ENCODE measurements at places on chromosomes 11 and 22.

GRCh38 chr22:21933910-21934309 lies 18.7 kb downstream of the PPM1F start:
- no peak for DNase-seq

DNA sequence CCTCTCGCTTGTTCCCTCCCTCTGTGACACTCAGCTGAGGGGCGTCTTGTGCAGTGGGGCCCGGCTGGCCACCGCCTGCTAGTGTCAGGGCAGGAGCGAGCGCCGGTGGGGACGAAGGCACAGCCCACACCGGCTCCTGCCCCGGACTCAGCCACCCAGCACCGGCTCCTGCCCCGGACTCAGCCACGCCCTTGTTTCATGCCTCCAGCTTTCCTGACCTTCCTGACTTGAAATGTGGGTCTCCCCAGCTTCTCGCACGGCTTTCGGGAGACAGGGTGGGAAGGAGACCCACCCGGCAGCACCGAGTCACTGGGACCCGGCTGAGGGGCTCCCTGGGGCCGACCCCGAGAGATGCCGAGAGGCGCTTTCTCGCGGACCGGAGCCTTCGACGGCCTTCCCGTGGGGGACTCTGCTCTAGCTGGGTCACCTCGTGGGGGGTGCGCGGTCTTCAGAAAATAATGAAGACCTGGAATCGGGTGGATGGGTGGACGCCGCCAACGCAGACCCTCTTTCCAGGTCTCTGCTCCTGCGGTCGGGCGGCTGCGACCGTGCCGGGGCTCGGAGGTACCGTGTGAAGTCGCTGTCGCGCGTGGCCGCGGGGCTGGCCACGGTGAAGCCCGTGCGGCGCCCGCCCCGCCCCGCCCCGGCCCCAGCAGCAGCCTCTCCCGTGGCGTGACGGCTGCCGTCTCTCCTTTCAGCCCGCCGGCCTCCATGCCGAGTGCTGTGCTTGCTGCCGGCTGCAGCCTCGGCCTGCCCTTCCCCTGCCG lies 10.2 kb downstream of the GLB1L2 start:
- DNase-seq: no peak

DNA sequence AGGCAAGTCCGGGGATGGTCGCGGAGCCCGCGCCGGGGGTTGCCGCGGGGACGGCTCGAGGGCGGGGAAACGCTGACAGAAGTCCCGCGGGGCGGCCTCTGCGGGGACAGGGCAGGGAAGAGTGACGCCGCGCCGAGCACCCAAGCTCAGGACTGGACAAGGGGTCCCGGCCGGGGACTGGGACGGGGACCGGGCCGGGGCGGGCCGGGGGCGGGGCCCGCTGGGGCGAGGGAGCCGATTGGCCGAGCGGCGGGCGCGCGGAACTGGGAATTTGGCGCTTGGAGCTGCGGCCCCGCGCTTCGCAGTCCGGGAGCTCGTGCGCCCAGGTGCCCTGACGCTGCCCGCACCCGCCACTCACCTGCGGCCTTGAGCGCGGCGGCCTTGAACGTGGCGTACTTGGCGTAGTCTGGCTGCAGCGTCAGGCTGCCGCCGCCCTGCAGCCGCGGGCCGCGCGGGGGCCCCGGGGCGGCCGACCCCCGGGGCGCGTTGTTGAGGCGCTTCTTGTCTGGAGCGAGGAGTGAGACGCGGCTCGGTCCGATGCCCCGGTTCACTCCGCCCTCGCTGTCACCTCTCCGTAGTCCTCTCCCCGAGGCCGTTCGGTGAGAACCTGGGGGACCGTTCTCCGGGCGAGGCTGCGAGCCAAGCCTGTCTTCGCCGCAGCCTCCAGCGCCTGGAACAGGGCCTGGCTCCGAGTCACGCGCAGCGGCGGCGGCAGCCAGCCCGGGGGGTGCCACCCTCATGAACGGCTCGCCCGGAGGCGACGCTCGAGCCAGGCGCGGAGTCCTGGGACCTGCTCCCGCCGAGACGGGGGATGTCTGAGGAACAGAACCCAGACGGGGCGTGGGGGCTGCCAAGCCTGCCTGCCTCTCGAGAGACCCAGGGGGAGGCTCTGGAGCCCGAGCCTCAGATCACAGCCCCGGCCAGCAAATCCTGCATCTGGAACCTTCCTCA lies 4.5 kb downstream of the SHISA8 start:
- no peak for DNase-seq

- DNase-seq: peak; percentile 55
Measured at GRCh38 chr11:42462558-42463310, 849.1 kb upstream of the API5 start.

DNA sequence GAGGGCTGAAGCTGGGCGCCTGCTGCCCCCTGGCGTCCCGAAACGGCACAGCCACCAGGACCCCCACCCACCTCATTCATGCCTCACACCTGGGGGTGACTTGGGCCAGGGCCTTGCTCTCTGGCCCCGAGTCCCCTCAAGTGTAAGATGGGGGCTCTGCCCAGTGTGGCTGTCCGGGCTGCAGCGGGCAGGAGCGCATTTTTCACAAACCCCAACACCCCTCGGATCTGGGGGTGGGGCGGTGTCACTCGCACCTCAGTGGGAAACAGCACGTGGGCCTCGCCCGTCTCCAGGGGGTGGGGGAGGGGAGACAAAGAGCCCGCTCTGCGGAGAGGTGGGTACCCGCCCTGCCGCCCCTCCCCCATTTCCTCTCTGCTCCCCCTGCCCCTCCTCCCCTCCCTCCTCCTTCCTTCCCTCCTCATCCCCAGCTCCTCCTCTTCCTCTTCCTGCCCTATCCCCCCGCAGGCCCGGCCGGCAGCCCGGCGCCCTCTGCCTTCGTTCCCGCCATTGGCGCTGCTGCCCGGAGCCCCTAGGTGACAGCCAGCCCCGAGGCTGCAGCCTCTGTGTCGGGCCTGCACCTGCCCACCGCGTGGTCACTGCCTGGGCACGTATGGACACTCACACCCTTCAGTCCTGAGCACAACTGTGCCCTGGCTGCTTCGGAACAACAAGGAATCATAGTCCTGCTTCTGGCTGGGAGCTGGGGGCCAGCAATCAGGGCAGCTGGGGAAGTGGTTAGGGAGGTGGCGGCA lies 6.8 kb upstream of the CDKN1C start:
- peak; percentile 59 for DNase-seq

DNA sequence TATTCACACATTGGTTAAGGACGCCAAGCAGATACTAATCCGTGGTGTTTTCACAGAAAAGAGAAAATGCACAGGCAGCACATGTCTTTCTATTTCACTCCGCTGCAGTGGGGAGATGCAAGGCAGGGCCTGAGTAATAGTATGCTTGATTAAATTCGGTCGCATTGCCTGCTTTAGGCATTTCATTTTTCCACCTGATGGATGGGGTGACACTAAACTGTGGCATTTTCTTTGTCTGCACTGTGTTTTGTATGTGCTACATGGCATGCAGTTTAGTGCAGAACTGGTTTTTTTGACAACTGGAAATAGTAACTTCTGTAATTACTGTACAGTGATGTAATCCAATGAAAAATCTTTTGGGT lies 94.9 kb downstream of the SLC17A6 start:
- DNase-seq: no peak

- DNase-seq: no peak
Measured at GRCh38 chr11:64718084-64718779, 4.8 kb downstream of the NRXN2 start.

GRCh38 chr11:63884196-63884932 lies 32.6 kb downstream of the RCOR2 start:
- no peak for DNase-seq

GRCh38 chr11:11532574-11532973 lies 89.2 kb downstream of the GALNT18 start:
- DNase-seq: peak; percentile 55

- no peak for DNase-seq
Measured at GRCh38 chr11:10979529-10979928, 121.7 kb upstream of the ZBED5 start.

- no peak for DNase-seq
Measured at GRCh38 chr11:30125456-30125855, 105.4 kb upstream of the FSHB start.

DNA sequence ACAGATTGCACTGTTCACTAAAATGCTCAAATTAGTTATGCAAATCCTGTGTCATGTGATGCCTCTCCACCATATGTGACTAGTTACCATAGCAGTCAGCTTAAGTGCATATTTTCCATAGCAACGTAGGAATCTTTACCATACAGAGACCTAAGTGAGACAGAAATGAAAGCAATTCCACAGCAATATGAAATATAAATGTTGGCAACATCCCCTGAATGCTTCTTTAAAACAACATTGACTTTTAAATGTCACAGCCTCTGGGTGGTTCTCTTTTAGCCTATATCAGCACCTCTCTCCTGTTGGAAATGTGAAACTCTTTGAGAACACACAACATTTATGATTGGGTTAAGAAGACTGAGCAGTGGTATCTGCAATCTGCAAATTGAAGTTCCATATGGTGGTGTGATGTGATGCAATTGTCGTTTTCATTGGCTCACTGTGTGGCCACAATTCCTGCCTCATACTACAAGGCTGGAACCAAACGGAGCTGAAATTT lies 814.6 kb downstream of the DLG2 start:
- no peak for DNase-seq

GRCh38 chr11:120134931-120135228 lies 3.0 kb downstream of the TRIM29 start:
- no peak for DNase-seq

DNA sequence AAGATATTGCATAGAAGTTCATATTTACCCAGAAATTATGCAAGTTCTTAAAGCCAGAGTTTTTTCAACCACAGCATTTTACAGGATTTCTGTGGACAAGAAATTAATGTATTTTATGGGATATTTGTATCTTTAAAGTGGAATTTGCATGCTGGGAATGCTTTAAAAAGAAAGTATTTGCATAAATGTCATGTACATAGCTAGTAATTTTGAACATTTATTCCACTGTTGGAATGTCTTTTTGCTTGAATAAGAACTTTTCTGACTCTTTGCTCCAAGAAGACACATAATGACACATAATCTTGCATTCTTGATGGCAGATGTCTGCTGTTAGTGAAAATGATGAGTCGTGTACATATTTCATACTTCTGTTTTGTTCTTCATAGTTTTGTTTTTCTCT lies 66.6 kb downstream of the ATXN10 start:
- no peak for DNase-seq

DNA sequence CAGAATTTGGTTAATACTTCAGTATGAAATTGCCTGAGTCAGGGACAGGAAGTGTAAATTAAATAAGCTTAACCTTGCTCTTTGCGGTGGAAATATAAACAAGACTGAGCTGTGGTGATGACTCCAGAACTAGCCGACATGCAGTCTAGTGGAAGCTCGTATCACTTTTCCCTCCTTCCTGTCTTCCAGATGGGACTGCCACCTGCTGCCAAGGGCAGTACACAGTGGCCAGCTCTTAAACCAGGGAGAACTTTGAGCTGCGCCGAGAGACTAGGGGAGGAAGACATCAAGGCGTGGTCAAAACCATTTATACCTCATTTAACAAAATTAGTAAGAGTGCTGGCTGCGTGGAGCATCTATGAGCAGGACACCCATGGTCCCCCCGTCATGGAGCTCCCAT lies 31.3 kb upstream of the CTTN start:
- peak; percentile 45 for DNase-seq

DNA sequence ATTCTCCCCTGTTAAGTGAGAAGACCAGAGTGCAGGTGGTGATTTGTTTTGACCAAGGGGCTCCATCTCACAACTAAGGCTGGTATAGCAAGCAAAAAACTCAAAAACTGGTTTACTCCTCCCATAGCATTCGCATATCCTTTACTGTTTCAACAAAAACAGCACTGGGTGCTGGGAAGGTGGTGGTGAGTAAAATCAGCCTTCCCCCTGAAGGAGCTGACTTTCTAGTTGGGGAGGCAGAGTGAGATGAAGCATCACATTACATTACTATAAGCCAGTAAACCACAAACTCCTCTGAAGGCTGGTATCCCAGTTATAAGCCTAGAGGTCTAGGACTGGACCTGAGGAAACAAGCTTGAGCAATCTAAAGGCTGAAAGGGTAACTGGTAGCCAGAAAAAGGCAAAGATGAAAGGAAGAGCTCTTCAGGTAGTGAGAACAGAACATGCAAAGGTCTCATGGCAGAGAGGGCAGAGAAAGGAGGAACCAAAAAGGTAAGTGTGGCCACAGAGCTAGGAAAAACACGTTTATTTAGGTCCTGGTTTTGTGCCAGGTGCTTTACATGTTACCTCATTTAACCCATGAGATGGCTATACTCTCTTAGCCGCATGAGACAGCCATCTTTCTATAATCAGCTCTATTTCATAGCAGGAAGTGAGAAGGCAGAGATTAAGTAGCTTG lies 22.3 kb downstream of the TMEM123 start:
- DNase-seq: peak; percentile 62

GRCh38 chr11:133977067-133977677 lies 20.4 kb upstream of the IGSF9B start:
- peak; percentile 5 for DNase-seq

GRCh38 chr11:27411328-27411727 lies 48.3 kb upstream of the CCDC34 start:
- DNase-seq: no peak

DNA sequence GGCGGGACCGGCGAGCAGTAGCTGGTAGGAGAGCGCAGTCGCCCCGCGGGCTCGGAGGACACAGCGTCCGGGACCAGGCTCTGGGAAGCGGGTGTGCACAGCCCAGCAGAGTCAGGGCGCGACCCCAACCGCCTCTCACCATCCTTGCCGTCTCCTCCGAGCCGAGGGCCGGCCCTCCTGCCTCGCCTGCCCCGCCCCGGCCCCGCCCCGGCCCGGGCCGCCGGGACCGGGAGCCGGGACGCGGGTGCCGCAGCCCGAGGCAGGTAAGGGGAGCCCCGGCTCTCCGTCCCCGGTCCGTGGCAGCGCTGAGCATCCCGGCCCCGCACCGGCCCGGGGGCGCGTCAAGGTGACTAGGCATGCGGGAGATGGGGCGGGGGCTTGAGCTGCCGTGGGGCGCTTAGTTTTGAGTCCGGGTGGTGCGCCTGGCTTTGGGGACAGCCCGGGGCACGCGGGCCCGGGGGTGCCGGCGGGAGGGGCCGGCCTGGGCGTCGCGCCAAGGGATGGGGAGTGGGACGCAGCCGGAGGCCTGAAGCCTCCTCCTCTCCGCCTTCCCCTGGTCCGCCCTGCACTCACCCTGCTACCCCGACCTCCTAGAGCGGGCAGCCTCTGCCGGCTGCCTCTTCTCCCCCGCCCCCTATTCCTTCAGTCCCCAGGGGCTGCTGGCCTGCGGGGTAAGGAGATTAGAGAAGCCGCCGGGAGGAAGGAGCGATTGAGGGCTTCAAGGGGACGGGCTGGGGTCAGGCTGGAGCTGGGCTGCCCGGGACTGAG lies at the start of gene ABCG4:
ABCG4 (plus strand) TSS at position 35 of the 768 bp plus-strand sequence. CDS start 914 bp downstream, outside the sequence.
- DNase-seq: no peak

GRCh38 chr11:19861171-19861570 lies 148.5 kb downstream of the NAV2 start:
- no peak for DNase-seq

GRCh38 chr11:69308936-69309615 lies 15.1 kb downstream of the MYEOV start:
- DNase-seq: no peak

All from astrocyte of the spinal cord (primary cell).